Camera-type eye (tissue), 1 donor: ENCODE measurements at places on chromosomes 1 and 21. TPM values are rescaled to one million over a fixed set of nuclear protein-coding genes. Genes with fewer than 3 reads are reported as not detected.

The GBP7 gene
- total RNA-seq: not detected

The PLEKHA6 gene
- 17.5 TPM for total RNA-seq

The PLD5 gene
- total RNA-seq: 9.5 TPM

The TCP10L gene
- total RNA-seq: 5.5 TPM

The SNX7 gene
- 30.2 TPM for total RNA-seq

The LCE1D gene
- total RNA-seq: not detected

The MXRA8 gene
- 127 TPM for total RNA-seq

The SHISAL2A gene
- total RNA-seq: 0.38 TPM

The MAP7D1 gene
- total RNA-seq: 74.7 TPM

The FAM78B gene
- 8.9 TPM for total RNA-seq

The BEND5 gene
- total RNA-seq: 16.3 TPM

The CCDC30 gene
- total RNA-seq: 8.5 TPM

The KRTAP19-3 gene
- not detected for total RNA-seq

The CLCA4 gene
- not detected for total RNA-seq

The AADACL4 gene
- not detected for total RNA-seq

The KIF14 gene
- total RNA-seq: 4.3 TPM

The TRIM67 gene
- 31.0 TPM for total RNA-seq

The ACBD6 gene
- 57.0 TPM for total RNA-seq

The S100A12 gene
- 3.5 TPM for total RNA-seq

The SPAG17 gene
- 13.5 TPM for total RNA-seq

The HHAT gene
- 13.1 TPM for total RNA-seq

The SPRR2A gene
- total RNA-seq: not detected

The IL10RB gene
- total RNA-seq: 20.7 TPM

The CORT gene
- total RNA-seq: 0.33 TPM

The USH2A gene
- total RNA-seq: 48.3 TPM

The KRTAP13-1 gene
- not detected for total RNA-seq

The INAVA gene
- 6.2 TPM for total RNA-seq

The PLA2G5 gene
- 2.4 TPM for total RNA-seq

The UMODL1 gene
- total RNA-seq: 0.16 TPM

The NBPF4 gene
- total RNA-seq: not detected

The CD5L gene
- not detected for total RNA-seq

The S100A7 gene
- not detected for total RNA-seq

The NOS1AP gene
- 7.9 TPM for total RNA-seq

The MR1 gene
- total RNA-seq: 6.2 TPM

The FCRL6 gene
- 0.16 TPM for total RNA-seq

The NR1I3 gene
- not detected for total RNA-seq

The PLEKHN1 gene
- 0.88 TPM for total RNA-seq

The LENEP gene
- total RNA-seq: 6.0 TPM

The SDF4 gene
- total RNA-seq: 74.0 TPM

The LRRC38 gene
- 1.6 TPM for total RNA-seq

The NBPF6 gene
- total RNA-seq: not detected

The LPAR3 gene
- total RNA-seq: 5.1 TPM

The GBP2 gene
- 11.4 TPM for total RNA-seq
